HS-27A (cell line): ENCODE measurements at places on chromosomes 13 and 19.

- no peak for DNase-seq
These were observed 7.7 kb downstream of the PEAK3 start for GRCh38 chr19:2274185-2274711.

DNA sequence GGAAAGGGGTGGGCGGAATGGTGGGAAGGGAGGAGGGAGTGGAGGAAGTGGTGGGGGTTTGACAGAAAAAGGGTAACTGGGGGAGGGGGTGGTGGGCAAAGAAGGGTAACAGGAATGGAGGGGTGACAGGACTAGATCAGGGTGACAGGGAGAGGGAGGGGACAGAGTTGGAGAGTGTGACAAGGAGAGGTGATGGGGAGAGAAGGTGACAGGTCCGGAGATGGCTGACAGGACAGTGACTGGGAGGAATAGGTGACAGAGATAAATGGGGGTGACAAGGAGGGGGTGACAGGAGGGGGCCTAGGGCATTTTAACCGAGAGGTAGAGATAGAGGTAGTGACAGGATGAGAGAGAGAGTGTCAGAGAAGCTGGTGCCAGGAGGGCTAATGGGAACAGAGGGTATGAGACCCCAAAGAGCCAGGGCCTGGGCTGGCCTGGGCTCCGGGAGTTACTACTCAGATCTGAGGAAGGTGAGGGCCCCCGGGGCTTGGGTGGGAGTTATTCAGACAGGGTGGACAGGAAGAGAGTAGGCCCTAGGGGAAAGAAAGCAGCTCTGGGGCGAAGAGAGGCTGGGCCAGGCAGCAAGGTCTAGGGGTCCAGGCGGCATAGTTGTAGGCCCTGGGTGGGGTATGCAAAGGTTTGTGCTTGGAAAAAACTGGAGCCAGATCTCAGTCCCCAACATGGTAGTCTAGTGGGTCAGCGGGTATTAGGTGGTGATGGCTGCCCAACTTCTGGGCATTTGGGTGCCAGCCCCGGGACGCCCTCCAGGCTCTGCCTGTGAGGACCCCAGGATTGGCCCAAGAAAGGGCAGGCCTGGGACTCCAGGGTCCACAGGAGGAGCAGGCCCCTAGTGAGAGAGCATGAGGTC lies 660 bp downstream of the CIC start:
- DNase-seq = no peak

DNA sequence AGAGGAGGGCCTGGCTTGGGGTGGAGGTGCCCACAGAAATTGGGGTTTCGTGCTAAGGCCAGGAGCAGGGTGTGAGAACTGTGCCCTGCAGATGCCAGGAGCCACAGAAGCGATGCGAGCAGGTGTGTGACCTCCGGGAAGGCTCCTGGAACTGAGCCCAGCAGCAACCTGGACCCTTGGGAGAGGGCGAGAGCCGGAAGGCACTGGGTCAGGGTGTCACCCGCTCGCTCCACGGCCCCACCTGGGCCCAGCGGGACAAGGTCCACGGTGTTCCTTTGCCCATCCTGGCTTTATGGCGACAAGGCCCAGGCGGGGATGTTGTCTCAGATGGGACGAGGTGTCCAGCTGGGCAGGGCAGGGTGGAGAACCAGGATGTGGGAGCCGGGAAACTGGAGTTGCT lies 4.2 kb downstream of the MISP start:
- no peak for DNase-seq

DNA sequence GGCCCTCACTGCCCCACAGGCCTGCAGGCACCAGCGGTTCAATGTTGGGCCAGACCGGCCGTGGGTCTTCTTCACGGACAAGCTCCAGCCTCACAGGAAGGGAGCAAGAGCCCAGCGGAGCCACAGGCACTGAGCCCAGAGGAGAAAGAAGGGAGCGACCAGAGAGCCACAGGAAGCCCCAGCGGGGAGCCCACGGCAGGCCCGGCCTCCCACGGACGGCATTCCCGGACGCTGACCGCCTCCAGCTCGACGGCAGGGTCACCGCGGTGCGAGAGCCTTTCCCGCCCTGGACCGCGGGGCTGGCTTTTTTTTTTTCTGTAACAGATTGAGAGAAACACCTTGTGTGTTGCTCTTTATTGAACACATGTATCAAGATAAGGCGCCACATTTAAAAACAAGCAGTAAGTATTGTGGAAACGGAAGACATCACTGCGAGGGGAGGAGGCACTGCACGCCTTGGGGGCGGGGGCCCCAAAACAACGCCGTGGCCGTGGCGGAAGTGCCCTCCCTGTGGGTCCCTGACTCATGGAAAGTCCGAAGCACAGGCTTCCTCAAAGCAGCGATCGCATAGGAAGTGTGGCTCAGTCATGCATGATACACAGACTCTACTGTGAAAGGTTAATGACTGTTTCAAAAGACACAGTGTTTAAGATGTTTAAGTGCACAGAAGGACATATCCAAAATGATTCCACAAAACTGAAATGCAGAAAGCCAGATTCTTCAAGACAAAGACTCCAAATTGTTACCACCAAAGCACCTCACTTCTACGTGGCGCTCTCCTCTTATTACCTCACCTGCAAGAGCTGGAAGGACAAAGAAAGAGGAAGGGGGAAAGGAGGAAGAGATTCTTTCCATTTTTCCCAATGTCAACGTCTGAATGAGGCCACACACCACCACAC lies 3.5 kb downstream of the RASA3 start:
- DNase-seq = peak; percentile 50

- no peak for DNase-seq
These were observed 424.4 kb downstream of the FGF14 start for GRCh38 chr13:101977475-101977874.

- no peak for DNase-seq
These were observed 11.4 kb downstream of the ZNF331 start for GRCh38 chr19:53549340-53549739.

GRCh38 chr19:10782795-10783194 lies 53.2 kb downstream of the TMED1 start:
- DNase-seq = no peak

DNA sequence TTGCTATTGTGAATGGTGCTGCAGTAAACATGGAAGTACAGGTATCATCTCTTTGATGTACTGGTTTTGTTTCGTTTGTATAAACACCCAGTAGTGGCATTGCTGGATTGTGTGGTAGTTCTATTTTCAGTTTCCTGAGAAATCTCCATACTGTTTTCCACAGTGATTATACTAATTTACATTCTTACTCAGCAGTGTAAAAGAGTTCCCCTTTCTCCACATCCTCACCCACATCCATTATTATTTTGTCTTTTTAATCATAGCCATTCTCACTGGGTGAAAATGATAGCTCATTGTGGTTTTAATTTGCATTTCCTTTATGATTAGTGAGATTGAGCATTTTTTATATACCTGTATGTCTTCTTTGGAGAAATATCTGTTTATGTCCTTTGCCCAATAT lies 62.3 kb upstream of the PARP4 start:
- no peak for DNase-seq

- DNase-seq = no peak
These were observed 72.8 kb upstream of the CLDN10 start for GRCh38 chr13:95479731-95480130.

DNA sequence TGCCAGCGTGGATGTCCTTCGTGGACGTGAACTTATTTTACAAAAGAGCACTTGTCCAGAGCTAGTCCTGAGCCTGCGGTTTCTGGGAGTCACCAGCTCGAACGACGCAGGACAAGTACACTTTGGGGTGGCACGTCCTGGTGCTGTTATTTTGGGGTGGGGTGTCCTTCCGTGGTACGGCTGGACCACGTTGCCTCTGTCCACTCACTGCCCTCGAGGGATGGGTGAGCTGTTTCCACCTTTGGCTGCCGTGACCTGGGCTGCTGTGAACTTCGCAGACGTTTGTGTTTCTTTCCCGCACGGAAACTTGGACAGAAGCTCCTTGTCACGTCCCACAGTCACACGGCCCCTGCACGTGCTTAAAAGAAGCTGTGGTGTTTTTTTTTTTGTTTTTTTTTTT lies 11.0 kb downstream of the GZMM start:
- no peak for DNase-seq

GRCh38 chr13:48019796-48020195 lies 17.7 kb upstream of the NUDT15 start:
- no peak for DNase-seq

DNA sequence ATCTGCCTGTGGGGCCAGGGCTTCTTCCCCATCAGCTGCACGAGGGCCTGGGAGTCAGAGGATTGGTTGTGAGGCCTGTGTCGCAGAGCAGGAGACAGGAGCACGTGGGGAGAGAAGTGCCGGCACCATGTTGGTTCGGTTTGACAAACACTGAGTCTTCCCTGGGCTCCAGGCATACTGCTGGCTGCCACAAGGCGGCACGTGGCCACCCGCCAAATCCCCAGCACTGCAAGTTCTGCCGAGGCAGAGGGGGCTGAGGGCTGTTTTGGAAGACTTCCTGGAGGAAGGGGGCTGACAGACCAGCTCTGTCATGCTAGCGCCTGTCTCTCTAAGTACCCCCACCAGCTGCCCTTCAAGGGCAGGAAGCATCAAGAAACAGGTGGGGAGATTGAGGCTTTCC lies 9.5 kb downstream of the SHANK1 start:
- DNase-seq = no peak

DNA sequence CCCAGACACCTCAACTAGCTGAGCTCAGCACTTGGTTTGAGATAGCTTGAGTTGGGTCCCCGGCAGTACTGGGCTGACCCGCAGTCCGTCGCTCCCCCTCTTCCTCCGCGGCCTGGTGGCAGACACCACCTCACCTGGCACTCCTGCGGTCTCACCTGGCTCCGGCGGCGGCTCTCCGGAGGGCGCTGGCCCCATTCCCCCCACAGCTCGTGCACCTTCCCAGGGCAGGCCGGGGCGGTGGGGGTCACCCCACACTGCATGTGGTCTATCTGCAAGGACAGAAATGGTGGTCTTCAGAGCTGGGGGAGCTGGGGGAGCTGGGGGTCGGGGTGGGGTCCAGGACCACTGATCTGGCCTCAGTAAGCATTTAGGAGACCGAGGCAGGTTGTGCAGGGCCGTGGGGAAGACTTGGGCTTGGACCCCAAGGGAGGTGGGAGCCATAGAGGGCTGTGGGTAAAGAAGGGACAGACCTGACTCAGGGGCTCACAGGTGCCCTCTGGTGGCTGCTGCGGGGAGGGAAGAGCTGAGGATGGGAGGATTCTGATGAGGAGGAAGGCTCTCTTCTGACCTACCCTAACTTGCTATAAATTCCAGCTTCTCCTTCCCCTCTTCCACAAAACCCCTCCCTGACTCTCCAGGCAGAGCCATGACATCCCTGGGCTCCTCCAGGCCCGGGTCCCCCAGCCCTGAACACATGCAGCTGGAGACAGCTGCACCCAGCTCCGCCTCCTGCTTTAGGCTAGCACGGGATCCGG lies 6.7 kb upstream of the PLIN4 start:
- DNase-seq = no peak

DNA sequence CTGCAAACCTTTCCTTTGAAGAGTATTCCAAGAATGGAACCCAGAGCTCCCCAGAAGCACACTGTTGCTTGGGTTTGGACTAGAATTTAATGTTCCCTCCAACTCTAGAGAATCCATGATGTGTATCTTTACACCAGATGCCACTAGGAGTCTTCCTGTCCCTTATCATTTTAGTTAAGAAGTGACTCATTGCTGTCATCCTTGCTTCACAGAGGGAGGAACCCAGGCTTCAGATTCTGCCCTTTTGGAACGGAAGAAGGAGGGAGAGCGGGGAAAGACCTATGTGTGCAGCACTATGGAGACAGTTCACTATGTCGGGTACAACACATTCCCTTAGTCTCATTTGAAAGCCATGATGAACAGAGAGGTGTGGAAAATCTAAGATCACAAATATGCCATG lies 2.1 kb upstream of the ATP12A start:
- no peak for DNase-seq

- DNase-seq = no peak
These were observed 109.7 kb downstream of the LRCH1 start for GRCh38 chr13:46662690-46663089.

GRCh38 chr13:67120872-67121531 lies 109.1 kb downstream of the PCDH9 start:
- DNase-seq = no peak
